ENCODE measurements at places on chromosomes 13 and 19.

DNA sequence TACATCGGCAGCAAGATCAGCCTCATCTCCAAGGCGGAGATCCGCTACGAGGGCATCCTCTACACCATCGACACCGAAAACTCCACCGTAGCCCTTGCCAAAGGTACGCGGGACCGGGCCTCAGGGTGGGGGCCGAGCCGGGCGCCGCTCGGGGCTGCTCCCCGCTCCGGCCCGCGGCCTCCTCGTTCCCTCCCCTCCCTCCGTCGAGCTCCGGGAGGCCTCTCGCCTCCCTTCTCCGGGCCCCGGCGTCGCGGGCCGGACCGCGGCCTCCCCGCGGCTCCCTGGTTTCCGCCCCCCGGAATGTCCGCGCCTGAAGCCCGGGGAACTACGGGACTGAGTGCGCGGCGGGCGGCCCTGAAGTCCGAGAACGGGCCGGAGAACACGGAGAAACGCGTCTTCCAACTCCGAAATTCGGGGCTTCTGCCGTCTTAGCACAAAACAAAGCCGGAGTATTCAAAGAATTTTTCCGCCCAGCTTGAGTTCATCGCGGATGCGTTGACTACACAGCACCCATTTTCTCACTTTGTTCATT, 423 bp downstream of the LSM14A start:
- peak; percentile 53 for DNase-seq

DNA sequence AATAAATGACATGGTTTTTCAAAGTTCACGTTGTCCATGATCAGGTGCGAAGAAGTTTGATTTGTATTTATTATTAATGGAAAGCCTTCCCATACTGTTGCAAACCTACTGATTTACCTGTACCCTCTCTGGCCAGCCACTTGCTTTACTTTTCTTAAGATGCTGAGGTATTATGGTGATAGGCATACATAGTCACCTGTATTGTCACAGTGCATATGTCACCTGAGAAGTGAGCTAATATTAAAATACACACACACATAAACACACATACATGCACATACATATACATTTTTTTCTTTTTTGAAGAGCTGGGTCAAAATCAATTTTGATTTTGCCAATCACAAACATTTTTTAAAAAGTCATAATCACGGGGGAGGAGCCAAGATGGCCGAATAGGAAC, 72.1 kb downstream of the RNASEH2B start:
- no peak for DNase-seq

DNA sequence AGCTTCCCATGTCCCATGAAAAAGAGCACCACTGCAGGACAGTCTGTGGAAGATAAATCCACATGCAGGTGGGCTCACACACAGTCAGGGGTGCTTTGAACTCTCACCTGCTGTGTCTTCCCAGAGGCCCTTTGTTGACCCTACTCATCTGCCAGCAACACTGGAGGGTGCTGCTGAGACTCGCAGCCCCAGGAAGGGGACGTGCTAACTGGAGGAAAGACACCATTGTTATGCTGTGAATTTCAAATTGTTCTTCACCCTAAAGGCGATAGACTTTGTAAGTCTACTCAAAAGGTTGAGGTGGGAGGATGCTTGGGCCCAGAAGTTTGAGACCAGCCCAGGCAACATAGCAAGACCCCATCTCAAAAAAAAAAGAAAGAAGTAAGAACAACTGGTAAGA, 107.3 kb upstream of the SERP2 start:
- no peak for DNase-seq

DNA sequence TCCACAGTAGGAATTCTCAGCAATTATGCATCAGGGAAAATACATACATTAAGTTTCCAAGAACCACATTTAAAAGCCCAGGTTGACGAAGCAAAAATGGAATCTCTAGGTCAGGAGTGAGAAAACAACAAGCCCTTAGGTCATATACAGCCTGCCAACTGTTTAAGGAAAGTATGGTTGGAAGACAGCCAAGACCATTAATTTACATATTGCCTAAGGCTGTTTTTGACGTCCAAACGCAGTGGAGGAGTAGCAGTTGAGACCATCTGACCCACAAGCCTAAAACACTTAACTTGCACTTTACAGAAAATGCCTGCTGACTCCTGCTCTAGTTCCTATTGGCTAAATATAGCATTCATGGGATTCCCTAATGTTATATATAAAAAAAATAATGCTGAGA, 299.0 kb downstream of the ITGBL1 start:
- DNase-seq: peak; percentile 59

- peak; percentile 28 for DNase-seq
Observed at GRCh38 chr13:28324181-28324789, 170.6 kb downstream of the FLT1 start.

DNA sequence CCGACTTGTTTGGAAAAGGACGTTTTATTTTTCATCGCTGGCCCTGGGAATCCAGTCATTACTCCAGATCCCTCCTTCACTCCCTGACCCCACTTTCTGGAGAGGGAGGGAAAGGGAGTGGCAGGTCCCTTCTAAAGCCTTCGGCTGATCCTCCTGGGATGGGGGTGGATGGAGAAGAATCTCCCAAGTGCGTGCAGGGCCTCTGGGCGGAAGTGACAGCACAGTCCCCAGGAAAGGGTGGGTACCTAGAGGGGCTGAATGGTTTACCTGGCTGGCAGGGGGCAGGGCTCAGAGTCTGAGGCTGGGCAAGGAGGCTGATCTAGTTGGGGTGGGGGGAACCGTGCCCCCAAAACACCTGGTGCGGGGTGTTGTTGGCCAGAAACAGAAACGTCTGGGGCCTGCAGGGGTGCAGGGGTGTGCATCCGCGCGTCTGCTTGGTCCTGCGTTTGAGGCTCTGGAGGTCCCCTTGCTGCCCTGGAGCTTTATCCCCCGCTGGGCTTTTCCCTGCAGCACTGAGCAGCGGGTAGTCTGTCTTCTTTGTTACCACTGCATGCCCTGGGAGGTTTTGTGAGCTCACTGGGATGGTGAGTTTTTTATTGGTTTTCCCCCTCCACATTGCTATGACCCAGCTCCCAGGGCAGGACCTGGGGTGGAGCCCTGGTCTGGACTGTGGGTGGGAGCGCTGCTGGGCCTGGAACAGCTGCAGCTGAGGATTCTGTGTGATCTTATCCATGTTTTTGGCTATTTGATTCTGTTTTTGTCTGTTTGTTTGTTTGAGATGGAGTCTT, 3.0 kb upstream of the ZNF628 start:
- DNase-seq: no peak

DNA sequence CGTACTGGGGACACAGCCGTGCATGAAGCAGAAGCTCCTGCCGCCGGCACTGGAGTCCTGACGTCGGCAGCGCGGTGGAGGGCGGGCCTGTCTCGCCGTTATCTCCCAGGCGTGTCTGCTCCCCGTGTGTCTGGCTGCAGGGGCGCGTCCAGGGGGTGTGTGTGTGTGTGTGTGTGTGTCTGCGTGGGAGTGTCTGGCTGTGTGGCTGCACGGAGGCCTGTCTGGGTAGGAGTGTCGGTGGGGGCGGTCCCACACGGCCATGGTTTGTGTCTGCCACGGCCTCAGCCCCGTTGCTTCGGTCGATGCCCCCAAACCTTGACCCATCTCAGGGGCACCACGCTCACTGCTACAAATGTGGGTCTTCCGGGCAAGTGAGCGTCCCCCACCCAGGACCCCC, 18.3 kb downstream of the ARID3A start:
- DNase-seq: no peak

- no peak for DNase-seq
Observed at GRCh38 chr19:703651-704446, 4.9 kb upstream of the PALM start.

DNA sequence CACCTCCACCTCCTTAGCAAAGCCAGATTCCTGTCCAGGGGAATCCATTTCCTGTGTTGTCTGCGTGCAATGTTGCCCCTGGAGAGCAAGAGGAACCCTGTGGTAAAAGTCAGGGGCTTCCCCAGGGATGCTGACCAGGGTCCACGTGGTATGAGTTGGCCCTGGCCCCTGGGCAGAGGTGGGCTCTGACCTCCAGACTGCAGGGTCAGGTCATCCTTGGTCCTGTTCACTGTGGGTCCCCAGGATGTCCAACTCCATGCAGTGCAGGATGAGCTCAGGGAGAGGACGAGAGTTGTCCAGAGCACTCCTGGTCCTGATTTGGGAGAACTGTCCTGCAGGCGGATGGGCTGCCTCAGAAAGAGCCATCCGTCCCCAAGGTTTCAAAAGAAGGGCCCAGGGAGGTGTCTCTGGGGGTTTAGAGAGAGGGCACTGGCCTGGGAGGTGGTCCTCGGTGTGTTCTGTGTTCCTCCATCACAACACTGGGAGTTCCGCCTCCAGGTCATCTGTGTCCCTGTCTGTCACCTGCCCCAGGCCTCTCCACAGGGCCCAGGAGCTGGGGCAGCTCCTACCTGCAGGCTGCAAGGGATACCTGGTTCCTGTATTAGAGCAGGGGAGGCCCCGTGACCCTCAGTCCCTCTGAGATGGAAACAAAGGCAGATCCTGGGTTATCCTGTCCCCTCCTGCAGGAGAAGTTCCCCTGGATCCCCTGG, 1.2 kb upstream of the CEACAM4 start:
- no peak for DNase-seq

- no peak for DNase-seq
Observed at GRCh38 chr13:38849315-38849714, 141.3 kb downstream of the STOML3 start.

- DNase-seq: no peak
Observed at GRCh38 chr13:71922194-71922593, 55.2 kb upstream of the DACH1 start.

GRCh38 chr19:17879466-17879865, 7.7 kb downstream of the SLC5A5 start:
- no peak for DNase-seq

DNA sequence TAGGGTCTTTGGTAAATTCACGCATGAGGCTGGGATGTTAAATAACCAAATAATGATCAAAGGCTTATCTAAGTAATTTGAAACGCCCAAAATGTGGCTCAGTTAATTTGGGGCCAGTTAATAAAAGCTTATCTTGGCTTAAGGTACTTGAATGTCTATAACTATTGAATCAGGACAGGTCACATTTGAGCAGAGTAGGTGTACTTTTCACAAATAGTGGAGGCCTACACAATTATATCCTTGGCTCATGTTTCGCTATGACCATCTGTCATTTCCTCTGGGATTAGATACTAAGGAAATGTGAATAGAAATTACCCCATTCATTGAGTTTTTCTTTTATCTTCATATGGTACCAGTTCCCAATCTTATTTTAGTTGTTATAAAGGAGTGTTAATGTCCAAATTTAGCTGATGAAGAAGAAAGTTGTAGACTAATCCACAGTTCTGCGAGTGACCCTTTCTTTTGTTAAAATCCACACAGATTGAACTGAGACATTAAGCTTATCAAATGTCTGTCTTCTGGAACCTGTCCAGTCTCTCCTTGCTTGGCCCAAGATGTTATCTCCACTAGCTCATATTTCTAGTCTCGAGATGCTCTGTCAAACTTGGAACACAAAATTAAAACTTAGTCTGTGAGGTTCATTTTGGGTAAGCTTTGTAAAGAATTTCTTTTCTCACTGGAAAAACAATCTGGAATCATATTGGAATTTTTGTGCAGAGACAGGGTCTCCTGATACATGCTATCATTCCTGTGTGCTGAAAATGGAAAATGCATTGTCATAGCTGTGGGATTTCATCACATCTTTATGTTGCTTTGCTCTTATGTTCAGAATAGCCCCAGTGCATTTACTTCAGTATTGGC, 31.0 kb downstream of the SLAIN1 start:
- DNase-seq: no peak

DNA sequence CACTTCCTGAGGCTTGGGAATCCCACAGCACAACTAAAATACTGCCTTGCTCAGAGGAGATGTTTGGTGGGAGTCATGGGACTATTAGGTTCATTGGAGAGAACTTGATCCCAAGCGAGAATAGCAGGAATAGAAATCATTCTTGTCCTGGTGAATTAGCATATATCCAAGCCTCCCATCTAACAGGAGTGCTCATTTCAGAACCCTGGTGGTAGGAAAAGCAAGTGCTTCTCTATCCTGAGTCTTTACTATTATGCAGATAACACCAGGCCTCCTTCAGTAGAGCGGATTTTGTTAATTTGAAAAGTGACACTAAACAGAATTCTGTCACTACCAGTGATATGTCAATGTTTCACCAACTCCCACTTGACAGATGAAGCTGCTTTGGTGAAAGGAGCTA, 199.5 kb downstream of the ATP8A2 start:
- no peak for DNase-seq

GRCh38 chr13:28136916-28137315, 1.4 kb upstream of the PAN3 start:
- DNase-seq: no peak

- DNase-seq: no peak
Observed at GRCh38 chr19:42074513-42075363, 1.2 kb upstream of the ZNF574 start.

GRCh38 chr13:94758436-94758960, 46.2 kb upstream of the SOX21 start:
- DNase-seq: no peak

GRCh38 chr19:7494416-7495098, 5.7 kb upstream of the PEX11G start:
- no peak for DNase-seq

DNA sequence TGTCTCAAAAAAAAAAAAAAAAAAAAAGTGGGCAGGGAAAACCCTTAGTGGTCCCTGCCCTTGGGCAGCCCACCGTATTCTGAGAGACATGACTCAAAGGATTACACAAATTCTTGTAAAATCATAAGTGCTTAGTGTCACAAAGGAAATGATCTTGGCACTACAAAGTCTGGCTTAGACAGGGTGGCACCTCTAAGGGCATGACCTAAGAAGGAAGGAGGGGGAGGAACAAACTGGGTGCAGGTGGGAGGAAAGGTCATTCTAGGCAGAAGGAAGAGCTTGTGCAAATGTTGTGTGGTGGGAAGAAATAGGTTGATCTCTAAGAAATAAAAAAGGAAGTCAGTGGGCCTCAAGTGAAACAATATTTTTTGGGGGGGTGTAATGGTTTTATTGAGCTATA, 10.4 kb downstream of the PNPLA6 start:
- DNase-seq: no peak

DNA sequence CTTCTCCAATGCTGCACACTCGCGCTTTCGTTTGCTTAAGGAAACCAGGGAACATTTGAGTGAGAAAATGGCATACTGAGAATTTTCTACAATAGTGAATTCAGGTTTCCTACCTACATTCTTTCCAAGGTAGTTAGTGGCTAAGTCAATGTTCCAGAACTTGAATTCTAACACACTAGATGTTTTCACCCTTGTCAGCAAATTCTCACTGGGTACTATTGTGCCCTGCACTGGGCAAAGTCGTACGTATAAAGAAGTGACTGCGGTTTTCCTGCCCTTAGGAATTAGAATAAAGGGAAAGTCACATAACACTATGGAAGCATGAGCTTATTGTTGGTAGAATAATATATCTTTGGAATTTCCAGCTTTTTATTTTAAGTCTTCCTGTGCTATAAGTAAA, 119.2 kb upstream of the TNFSF11 start:
- no peak for DNase-seq

GRCh38 chr19:925087-925525, 729 bp upstream of the ARID3A start:
- DNase-seq: peak; percentile 53

GRCh38 chr19:35346193-35347052, 1.3 kb upstream of the FFAR1 start:
- DNase-seq: no peak

GRCh38 chr19:56912401-56913112, 72.0 kb upstream of the PEG3 start:
- no peak for DNase-seq

All from NCI-H2081 (cell line).